ENCODE measurements at places on chromosomes 7 and 10.

- DNase-seq, result no peak
Measured at GRCh38 chr10:116912162-116912561, 62.9 kb downstream of the ENO4 start.

- no peak for DNase-seq
Measured at GRCh38 chr10:34731885-34732701, 83.0 kb downstream of the PARD3 start.

DNA sequence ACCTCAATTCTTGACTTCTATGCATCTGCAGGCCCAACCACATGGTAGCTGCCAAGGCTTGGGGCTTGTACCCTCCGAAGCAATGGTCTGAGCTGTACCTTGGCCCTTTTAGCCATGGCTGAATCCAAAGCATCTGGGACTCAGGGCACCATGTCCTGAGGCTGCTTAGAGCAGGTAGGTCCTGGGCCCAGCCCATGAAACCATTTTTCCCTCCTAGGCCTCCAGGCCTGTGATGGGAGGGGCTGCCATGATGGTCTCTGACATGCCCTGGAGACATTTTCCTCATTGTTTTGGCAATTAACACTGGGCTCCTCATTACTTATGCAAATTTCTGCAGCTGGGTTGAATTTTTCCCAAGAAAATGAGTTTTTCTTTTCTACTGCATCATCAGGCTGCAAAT lies 417.8 kb upstream of the LRRN3 start:
- DNase-seq, result no peak

GRCh38 chr7:120987683-120988590 lies 574 bp upstream of the CPED1 start:
- DNase-seq, result peak; percentile 40

DNA sequence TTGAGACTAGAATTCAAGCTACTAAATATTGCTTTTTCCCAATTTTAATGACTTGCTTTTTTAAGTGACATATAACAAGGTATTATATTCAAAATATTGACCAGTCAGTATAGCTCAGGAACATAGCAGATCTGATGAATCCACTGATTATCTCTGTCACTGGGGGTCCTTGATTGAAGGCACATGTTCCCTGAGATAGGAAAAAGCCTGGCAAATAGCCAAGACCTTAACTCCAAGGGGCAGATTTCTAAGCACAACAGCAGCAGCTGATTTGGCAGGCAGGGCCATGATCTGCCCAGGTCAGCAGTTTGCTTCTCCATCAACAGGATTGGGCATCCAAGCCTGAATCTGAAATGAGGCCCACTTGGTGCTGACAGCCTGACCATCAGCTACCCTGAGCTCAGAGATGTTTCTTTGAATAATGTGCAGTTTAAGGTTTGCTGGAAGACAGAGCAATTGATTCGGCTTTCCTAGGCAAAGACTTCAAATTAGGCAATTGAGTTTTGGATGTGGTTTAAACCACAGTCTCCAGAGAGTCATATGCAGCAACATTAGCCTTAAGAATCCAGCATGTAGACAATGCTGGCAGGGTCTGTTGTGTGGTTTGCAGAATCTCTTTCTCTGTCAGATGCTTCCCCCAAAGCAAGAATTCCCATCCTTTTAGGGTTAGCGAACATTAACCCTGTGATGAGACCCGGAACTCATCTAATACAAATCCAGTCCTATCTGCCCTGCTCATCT lies 352.6 kb downstream of the ADRA2A start:
- no peak for DNase-seq
